ENCODE measurements at places on chromosomes 3 and 15.

- DNase-seq, result no peak
Observed at GRCh38 chr15:84108728-84109127, 126.8 kb upstream of the GOLGA6L4 start.

DNA sequence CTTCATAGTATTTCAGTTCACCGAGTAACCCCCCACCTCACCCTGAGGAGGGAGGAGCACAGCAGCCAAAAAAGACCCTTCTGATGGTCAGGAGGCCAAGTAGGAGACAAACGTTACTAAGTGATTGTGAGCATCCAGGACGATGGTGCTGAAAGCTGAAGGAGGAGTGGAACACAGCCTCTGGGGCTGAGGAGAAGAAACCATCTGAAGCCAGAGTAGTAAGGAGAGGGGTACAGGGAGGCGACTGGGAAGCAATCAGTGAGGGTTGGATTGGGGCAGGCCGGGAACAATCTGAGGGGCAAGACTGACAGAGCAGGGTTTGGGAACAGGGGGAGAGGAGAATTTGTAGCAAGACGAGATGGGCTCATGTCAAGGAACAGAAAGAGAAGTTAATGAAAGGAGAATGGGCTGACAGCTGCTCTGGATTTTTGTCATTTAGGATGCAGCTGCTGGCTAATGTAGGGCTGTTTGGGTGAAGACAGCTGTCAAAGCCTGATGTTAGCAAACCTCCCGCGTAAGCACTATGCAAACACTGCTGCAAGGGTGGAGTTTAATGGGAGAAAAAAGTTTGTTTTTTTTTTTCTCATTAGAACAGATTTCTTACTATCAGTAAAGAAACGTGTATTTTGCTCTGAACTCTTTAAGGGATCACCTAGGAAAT is 622.2 kb downstream of the EDEM1 start:
- no peak for DNase-seq

DNA sequence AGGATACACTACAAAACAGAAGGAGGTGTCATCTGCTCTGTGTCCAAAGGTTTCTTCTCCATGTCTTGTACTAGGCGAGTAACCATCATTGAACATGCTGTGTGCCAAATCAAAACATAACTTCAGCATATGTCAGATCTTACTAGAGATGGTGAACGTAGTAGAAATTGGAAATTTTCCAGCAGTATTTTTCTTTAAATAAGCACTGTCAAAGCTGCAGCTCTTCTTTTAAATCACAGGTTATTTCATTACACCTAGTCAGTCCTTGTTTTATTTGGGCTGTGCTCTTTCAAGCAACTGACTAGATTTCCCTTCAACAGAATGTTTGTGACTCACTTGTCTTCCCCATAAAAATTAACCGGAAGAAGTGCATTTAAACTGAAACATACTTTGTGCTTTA is 46.5 kb downstream of the MSL2 start:
- DNase-seq, result no peak

DNA sequence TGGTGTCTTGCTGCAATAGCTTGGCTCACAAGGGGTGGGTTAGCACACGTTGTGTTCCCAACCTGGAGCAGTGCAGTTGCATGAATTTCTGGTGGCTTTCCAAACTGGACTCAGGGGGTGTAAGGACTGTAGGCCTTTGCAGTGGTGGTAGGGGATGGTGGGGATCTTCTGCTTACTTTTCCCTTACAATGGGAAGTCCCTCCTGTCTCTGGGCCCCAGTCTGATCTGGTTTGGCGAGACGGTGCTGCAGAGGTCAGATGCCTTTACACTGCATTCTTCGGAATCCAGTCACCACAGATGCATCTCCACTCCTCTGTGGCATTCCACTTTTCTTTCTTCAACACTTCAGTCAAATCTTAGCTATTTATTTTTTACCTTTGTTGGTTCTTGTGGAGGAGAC is 132.1 kb downstream of the DOCK3 start:
- no peak for DNase-seq
